HEK293T (cell line): ENCODE measurements at places on chromosomes 5 and 9.

- DNase-seq: no peak
Observed at GRCh38 chr5:138141734-138142133, 2.5 kb upstream of the NME5 start.

DNA sequence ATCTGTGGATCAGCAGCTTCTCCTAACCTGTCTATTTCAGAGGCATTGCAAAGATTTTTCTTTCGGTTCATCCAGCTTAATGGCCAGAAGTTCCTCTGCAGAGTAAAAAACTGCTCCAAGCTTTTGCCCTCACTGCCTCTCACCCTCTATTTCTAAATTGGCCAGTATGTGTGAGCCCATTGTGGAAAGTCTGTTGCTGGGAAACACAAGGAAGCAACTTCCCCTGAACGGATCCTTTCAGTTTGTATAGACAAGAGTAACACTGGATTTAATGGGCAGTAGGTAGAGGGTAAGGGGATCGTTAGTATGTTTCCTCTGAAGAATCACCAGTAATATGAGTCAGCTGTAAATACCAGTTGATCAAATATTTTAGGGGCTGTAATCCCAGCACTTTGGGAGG, 7.2 kb downstream of the THBS4 start:
- DNase-seq: no peak

GRCh38 chr5:93273176-93273575, 307.8 kb downstream of the NR2F1-AS1 start:
- no peak for DNase-seq

- no peak for DNase-seq
Observed at GRCh38 chr5:159539678-159540077, 209.4 kb upstream of the IL12B start.

DNA sequence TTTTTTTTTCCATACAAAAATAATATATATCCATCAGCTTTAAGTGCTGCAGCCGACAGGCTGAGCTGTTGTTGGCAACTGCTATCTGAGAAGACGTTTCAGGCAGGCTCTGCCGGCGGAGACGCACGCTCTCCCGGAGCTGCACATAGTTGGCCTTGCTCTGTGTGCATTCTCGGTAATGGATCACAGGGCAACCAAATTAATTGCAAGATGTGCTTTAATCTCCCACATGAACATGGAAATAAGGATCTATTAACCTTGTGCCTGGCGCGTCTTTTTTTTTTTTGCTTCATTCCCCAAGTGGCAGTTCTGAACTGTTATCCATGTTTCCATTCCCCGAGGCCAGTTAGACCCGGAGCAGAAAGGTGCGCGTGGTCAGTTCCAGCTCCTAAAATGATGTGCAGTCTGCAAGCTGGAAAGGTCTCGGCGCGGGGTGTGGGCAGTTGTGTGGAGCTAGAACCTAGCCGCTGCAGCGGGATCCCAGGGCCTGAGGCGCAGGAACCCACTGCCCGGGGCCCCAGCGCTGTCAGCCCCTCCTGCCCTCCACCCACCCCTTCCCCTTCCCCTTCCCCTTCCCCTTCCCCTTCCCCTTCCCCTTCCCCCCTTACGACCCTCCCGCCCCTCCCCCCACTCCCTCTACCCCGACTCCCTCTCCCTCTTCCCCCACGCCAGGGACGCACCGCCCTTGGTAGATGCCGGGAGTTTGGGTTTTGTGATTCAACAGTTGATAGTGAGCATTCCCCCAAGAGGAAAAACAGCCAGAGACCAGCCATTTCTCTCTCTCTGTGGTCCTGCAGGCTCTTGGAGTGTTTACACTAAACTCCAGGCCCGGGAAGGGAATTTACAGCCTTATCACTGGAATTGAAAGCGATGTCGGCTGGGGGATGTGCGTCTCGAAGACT, 137.8 kb downstream of the CEP120 start:
- peak; percentile 60 for DNase-seq

GRCh38 chr9:2028888-2029287, 13.7 kb downstream of the SMARCA2 start:
- no peak for DNase-seq

DNA sequence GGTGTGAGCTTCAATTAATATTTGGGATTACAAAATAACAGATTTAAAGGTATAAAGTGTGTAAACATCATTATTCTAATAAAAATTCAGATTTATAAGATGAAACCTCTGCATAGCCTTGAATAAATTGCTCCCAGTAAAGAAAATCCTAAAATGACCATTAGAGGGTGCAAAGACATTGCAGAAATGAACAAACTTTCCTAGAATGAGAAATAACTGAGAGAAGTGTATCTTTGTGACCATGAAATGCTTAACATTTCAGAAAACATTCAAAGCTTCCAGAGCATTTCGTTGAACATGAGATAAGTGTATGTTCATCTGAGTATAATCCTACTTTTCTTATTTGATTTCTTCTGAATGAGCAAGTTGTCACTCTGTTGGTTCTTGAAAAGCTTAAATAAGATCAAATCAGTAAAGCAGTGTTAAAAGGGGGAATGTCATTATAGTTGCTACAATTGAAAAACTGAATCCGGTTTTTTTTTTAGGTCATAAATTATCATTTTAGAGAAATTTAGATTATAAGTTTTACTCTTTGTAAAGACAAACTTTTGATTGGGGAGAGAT, 24.7 kb upstream of the NUDT12 start:
- no peak for DNase-seq

DNA sequence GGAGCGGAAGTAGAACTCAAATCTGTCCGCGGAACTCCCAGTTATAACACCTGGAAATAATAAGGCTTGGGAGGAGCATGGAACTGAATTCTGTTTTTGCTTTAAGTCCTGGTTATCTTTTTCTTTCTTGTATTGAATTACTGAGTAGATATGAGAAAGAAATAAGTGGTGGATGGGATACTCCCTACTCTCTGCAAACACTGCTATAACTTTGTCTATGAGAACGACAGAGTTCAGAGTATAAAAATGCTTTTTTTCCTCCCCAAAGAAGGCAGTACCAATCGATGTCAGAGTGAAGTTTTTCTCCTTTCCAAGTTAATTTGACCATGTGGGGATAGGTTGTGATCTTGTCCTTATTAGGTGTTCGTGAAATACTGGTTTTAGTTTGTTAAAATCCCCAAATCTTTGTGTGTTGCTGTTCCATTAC, 1.2 kb downstream of the RIC1 start:
- DNase-seq: no peak

GRCh38 chr5:161410640-161411039, 135.9 kb downstream of the GABRB2 start:
- DNase-seq: no peak

DNA sequence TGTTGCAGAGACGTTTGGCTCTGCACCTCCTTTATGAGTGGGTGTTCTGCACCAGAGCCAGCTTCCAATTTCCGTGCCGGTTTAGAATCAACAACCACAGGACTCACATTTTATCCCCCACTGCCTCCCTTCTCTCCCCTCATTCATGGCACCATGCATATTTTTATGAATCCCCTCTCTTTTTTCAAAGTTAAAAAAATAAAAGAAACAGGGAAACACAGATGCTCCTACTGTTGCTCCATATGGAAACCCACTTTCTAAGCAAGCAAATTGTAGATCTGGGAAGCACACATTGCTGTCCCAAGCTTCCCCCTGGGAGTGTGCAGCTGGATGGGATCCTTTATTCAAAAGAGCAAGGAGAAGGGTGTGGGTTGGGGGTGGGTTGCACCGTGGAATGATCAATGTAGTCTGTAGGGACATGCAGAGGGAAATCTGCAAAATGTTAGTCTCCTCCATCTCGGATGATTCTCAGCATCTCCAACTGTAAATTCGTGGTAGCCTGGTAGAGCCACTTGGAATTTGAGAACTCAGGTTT, 410.0 kb upstream of the ADAMTSL1 start:
- DNase-seq: no peak
